ENCODE measurements at places on chromosomes 13 and 19.
A peak's percentile ranks its signal among the peaks of the same experiment; 100 is the strongest.

- no peak for DNase-seq
Measured at GRCh38 chr13:53759016-53759415, 730.4 kb downstream of the OLFM4 start.

DNA sequence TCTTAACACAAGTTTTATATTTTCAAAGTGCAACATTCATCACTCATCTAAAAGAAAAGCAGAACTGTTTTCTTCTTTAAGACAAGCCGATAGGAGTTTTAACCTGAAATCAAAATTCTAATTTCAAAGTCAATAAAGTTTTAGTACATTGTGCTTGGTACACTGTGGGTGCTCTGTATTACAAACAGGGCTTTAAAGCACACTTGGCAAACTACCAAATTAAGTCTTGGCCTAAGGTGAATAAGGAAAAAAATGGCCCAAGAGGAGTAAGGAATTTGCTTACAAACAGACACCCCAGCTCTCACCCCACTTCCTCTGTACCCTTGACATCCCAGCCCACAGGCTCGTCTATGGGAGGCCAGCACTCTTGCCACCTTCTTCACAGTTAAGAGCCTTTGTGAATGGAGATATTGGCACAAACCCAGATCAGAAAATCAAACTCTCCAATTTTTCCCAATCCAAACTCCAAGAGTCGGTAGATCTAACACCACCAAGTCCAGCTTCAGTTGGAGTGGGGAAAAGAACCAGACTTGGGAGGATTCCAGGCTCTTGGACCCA lies 66.0 kb downstream of the ABCC4 start:
- DNase-seq = no peak

- DNase-seq = no peak
Measured at GRCh38 chr13:110423689-110424302, 116.7 kb downstream of the COL4A2 start.

DNA sequence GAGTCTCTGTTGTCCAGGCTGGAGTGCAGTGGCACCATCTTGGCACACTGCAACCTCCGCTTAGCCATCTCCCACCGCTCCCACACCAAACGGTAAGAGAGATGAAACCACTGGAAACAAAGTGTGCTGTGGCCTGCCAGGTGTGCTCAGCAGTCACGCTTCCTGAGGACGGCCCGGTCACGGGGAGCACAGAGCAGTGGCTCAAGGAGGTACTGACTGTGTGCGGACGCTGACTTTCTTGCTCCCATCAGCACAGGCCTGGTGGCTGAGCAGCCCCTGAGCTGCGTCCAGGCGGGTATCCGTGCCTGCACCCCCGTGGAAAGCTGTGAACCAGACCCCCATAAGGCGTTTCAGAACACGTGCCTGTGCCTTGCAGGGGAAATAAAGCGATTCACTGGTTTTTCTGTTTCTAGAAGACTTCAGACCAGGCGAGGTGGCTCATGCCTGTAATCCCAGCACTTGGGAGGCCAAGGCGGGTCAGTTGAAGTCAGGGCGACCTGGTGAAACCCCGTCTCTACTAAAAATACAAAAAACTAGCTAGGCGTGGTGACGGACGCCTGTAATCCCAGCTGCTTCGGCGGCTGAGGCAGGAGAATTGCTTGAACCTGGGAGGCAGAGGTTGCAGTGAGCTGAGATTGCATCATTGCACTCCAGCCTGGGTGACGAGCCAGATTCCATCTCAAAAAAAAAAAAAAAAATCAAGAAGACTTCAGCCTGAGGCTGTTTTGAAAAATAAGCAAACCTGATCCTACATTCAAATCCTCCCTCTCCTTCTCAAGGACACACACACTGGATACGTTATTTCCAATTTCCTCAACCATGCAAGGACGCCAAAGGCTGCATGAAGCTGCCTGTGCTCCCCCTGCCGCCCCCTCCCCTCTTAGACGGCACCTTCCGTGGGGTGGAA lies 25.5 kb downstream of the ADPRHL1 start:
- no peak for DNase-seq

DNA sequence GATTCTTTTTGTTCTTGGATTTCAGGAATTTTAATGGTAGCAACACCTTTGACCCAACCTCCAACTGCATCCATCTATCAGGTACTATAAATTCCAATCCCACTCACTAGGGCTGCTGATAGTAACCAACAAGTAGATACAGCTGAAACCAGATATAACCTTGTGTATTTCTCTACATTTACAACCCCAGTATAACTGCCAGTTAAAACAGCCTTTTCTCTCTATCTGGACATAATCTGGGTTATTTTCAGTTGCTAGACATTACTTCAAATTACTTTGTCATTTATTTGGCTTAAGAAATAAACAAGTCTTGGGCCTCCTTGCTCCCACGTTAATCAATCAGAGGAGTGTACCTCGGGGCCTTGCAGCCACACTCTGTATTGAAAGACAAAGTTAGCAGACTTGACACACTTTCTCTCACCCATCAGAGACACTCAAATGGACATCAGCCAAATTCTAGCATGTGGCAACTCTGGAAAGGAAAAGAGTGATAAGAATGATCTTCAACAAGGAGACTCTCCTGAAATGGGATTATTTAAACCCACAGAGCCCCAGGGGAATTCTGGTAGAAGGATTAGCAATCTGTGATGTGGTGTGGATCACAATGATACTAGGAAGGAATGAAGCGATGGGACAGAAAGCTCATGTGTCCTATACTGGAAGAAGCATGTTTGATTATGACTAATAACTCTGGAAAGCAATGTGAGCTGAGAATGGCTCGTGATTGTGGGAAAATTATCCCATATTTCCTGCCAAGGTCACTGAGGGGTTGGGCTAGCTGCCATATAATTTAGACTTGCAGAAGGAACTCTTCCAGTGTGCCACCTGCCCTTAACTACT lies 157.5 kb downstream of the FLT1 start:
- DNase-seq = no peak

DNA sequence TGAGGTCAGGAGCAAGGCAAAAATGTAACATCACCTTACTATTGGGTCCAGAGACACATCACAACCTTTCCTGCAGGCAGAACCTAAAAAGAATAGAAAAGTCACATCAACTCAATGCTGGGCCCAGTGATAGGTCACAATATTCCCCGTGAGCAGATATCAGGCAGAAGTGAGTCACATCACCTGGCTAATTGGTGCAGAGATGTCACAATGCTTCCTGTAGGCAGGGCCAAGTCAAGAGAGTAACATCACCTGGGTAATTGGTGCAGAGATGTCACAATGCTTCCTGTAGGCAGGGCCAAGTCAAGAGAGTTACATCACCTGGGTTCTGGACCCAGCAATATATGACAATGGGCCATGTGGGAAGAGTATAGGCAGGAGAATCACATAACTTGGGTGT lies 63.4 kb downstream of the ZNF726 start:
- DNase-seq = no peak

GRCh38 chr13:108932196-108932595 lies 302.8 kb downstream of the MYO16 start:
- DNase-seq = no peak

DNA sequence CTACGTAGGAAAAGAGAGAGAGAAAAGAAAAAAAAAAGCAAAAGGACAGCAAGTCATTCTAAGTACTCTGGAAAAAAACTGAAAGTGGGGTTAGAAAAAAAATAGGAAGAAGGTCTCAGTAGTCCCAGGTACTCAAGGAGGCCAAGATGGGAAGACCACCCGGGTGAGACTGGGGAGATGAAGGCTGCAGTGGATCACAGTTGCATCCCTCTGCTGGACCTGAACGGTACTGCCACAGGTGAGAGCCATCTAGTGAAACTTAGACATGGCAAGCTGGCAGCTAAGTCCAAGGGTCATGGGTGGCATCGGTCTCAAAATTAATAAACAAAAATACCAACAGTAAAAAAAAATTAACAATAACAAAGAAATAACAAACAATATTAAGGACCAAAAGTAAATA lies 41.0 kb upstream of the ZNF91 start:
- DNase-seq = no peak

DNA sequence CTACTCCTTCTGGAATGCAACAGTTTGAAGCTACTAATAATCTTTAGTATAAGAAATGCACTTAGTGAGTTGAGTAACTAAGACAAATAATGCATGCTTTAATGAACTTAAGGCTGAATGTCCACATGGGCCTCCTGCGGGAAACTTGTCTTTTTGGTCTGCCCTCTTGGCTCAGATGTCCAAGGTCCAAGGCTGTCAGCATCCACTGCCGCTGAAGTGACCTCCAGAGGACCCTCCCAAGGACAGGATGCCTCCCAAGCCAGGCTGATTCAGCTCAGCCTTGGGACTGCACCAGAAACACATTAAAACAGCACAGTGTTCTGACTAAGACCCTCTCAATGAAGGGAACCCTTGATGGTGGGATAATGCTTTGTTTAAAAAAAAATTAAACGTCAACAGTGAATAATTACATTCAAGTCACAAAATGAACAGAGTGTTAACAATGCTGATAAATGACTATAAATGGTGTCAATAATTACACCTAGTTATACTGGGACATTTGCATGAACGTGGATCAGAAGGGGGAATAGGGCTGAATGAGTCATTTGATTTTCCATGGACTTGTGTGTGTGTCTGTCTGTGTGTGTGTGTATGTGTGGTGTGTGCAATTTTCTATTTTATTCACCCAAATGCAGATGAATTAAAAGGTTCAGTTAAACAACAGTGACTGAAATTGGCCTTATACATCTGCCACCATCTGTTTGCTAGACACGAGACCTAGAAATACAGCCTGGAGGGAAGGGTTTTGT lies 150.5 kb downstream of the COL4A1 start:
- no peak for DNase-seq

GRCh38 chr19:35135389-35135909 lies 590 bp upstream of the LGI4 start:
- DNase-seq = peak; percentile 95

DNA sequence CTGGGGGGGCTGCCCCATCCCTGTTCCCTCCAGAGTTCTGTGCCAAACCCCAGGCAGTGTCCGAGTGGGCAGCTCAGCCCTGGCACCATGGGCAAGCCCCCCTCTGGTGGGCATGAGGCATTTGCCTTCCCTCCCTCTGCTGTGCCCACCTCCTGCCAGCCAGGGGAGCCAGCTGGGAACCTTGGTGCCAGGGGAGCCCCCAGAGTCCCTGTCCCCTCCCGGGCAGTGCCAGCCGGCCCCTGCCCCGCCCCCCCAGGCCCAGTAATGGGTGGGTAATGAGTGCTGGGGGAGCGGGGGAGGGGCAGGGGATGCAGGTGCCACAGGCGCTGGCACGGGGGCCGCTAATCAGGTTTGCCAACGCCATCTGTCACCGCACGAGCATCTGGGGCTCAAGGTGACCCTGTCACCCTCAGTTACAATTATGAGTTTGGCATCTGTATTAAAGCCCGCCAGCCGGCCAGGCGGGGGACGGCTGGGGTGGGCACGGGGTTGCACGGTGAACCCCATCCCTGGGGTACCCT lies 5.9 kb downstream of the DAND5 start:
- DNase-seq = no peak

DNA sequence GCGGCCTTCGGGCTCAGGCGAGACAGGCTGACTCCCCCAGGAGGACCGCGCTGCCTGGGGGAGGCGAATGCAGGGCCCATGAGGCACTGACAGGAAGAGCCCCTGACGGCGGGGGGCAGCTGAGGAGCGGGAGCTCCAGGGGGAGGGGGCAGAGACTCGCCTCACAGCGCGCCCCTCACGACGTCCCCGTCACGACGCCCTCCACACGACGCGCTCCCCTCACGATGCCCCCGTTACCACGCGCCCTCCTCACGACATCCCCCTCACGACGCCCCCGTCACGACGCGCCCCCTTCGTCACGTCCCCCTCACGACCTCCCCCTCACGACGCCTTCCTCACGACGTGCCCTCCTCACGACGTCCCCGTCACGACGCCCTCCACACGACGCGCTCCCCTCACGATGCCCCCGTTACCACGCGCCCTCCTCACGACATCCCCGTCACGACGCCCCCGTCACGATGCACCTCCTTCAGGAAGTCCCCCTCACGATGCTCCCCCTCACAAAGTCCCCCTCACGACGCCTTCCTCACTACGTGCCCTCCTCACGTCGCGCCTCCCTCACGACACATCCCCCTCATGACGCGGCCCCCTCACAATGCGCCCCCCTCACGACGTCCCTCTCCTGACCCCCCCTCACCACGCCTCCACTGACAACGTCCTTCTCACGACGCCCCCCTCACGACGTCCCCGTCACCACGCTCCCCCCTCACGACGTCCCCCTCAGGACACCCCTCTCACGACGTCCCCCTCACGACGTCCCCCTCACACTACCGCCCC lies 99.6 kb downstream of the ING1 start:
- DNase-seq = no peak

DNA sequence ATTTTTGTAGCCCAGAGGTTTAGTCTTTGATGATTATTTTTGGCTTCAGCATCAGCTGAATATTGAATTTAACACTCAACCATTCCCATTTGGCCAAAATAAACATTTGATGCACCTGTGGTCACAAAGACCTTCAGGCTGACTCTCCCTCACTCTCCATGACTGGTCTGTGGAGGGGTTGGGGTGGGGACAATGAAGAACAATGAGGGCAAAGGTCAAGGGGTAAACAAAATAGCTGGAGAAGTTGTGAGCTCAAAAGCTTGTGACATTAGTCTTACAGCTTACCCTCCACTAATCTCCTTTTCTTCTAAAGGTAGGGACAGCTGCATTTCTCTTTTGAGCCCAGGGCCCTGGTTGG lies 86.9 kb downstream of the SLC15A1 start:
- no peak for DNase-seq

- DNase-seq = no peak
Measured at GRCh38 chr13:50714891-50715290, 128.6 kb downstream of the DLEU7 start.

DNA sequence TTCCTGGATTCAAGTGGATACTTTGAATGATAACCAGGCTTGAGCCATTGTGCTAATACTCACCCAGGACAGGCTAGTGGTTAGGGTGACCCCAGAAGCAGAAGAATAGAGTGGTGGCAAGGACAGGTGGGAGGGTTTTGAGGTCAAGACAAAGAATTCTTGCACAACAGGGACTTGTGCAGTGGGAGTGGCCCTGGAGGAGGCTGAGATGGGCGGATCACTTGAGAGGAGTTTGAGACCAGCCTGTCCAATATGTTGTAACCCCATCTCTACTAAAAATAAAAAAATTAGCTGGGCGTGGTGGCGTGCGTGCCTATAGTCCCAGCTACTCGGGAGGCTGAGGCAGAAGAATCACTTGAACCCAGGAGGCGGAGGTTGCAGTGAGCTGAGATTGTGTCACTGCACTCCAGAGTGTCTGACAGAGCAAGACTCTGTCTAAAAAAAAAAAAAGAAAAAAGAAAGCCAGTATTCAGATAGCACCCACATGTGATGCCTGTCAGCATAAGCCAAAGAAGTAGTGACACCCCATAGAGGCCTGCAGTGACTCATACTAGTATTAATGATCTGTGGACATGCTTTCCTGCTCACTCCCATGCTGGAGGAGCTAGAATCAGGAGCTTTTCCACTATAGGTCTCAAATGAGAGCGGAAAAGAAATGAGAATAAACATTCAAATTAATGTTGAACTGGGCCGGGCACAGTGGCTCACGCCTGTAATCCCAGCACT lies 78.7 kb downstream of the RNF17 start:
- no peak for DNase-seq

GRCh38 chr19:2034729-2035589 lies 16.1 kb downstream of the MKNK2 start:
- no peak for DNase-seq

DNA sequence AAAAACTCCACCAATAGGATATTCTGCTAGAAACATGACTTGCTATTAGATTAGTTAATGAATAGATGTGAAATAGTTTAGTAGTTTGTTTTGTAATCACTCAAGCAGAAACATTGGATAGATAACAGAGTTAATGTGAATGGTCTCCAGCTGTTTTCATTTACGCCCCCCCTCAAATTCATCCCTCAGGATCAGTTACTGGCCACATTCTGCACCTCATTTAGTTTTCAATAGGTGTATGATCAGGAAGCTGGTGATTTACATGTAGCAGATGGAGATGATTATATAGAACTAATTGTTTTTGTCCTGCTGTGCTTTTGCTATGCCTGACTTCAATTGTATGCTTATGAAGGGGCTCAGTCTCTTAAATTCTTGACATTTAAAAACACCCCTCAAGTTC lies 759.0 kb downstream of the SLITRK6 start:
- DNase-seq = no peak
